Stimulated activated CD8-positive, alpha-beta memory T cell treated with anti-CD3 and anti-CD28 coated beads, Interleukin-15, amount 100 ng/mL, for 4 hours (primary cell): ENCODE measurements at places on chromosomes 4 and X.

DNA sequence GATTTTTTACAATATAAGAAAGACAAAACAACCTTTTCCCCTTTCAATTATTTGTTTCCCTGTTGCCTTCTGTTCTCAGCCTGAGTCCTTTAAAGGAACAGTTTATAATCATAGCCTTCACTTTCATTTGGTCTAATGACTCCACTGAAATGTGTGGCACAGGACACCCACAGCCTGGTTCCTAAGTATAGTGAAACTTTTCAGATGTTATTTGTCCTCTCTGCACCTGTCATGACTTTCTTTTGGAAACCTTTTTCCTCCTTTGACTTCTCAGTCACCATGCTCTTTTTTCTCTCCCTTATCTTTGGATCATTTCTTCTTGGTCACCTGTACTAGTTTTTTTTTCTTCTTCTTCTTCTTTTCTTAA is 237.8 kb upstream of the ANXA3 start:
- no peak for DNase-seq

- no peak for DNase-seq
Observed at GRCh38 chrX:133868250-133868649, 117.1 kb downstream of the GPC3 start.

GRCh38 chrX:44795945-44796450 is 47.8 kb upstream of the DUSP21 start:
- no peak for DNase-seq

DNA sequence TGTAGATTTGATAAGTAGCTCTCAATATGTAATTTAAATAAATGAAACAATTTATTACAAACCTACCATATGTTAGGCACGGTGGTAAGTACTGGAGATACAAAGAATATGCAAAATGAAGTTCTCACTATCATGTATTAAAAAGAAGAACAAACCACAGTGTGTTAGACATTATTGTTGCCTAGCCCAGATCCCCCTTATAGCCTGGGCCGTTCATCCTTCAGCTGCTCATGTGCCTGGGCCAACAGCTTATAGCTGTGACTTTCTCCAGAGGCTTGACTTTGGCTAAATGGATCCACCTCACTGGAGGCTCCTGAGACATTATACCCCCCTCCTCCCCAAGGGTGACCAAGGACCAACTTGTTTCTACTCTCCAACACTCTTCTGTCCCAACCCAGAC is 29.8 kb upstream of the CCNG2 start:
- no peak for DNase-seq

DNA sequence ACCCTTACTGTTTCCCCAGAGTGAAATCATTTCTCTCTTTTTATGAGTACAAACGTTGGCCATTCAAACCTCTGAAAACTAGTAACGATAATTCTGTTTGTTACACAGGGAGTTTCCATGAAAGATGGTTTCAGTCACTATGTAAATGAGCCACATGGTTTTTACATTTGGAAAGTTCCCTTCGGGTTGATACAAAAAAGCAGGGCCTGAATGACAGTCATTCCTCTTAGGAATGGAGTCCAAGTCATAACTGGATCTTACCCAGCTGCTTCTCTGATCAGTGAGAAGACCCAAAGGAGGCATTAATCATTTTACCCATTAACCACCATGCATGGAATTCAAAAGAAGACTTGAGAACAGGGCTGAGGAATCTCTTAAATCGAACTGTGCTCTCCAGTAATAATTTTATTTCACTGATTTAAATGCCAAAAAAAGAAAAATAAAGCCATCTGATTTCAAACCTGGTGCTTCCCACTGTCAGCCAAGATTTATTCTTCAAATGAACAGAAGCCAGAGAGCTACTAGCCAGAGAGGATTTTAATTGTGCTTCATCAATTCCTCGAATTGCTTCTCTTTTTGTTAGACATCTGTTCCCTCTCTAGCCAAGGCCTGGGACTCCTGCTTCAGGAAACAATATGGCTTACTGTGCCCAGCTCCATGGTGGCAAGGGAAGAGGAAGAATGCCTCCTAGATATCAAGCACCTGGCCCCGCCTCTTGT is 3.2 kb downstream of the SOWAHB start:
- DNase-seq, result no peak

GRCh38 chr4:150342945-150343344 is 239.0 kb upstream of the MAB21L2 start:
- no peak for DNase-seq

GRCh38 chrX:11190745-11191510 is 79.8 kb downstream of the HCCS start:
- no peak for DNase-seq

- no peak for DNase-seq
Observed at GRCh38 chrX:17805120-17805519, 56.0 kb downstream of the RAI2 start.

DNA sequence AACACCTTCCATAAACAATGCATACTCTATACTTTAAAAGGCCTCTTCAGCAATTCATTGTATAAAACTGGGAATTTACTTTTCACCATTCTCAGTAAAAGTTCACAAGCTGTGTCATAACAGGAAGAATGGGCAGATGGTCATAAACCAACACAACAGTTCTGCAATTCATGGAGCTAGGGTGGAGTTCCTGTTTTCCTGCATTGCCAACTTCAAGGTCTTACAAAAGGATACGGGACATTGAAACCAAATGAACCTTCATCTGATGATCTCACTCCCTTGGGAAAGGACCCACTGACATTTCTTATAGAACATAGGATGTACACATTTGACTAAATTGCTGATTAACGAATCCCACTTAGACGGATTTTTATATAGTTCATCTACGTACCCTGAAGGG is 4.1 kb downstream of the KDR start:
- DNase-seq, result no peak
